ENCODE measurements at places on chromosomes 2 and 18.
A peak's percentile ranks its signal among the peaks of the same experiment; 100 is the strongest.

- DNase-seq, result peak; percentile 69
- H3K27me3 ChIP-seq, result no peaks in the 10 kb centered on the region
- no peaks in the 10 kb centered on the region for H3K36me3 ChIP-seq
- H3K27ac ChIP-seq, result peak overlapping the region; percentile 64
- H3K4me1 ChIP-seq, result no peaks in the 10 kb centered on the region
Observed at GRCh38 chr2:3585261-3586109, 9.4 kb upstream of the COLEC11 start.

DNA sequence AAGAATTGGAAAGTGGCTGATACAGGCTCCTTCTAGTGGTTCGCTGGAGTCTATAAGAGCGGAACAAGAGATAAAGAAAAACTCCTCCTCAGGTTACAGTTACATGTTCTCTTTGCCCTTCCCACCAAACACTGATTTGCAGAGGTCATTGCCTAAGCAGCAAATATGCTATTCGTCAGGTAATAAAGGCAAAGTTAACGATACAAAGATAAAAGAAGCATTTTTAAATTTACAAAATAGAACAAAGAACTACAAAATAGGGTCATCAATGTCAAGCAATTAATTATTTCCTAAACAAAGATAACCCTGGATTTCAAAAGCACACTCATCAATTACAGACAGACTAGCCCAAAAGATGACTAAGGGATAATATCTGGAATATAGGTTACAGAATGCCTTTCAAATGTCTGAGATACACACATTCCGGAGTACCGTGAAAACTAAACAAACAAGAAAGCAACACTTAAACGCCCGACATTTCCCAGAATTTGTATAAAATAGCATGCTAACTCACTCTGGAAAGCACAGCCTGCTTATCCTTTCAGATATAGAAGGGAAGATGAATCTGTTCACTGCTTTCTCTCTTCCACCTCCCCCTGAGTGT, 186.4 kb downstream of the MREG start:
- no peak for DNase-seq
- no peaks in the 10 kb centered on the region for H3K4me1 ChIP-seq
- H3K27me3 ChIP-seq, result no peaks in the 10 kb centered on the region
- no peak overlapping the region for H3K4me3 ChIP-seq
- H3K27ac ChIP-seq, result no peak overlapping the region

DNA sequence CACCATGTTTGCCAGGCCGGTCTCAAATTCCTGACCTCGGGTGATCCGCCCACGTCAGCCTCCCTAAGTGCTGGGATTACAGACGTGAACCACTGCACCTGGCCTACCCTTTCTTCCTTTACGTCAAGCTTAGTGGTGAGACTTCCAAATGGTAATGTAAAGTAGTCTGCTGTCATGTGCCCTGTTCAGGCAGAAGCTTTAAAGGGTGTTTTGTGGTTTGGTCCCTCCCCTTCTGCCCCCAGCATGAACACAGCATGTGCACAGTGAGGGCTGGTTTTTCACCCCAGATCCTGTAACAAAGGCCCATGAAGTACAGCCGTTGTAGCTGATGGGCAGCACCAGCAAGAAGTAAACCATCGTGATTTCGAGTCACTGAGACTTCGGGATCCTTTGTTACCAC, 2.7 kb upstream of the DTYMK start:
- H3K36me3 ChIP-seq, result no peaks in the 10 kb centered on the region
- H3K4me1 ChIP-seq, result peaks cover 9% of the 10 kb centered on the region
- DNase-seq, result no peak
- H3K27me3 ChIP-seq, result no peaks in the 10 kb centered on the region
- no peak overlapping the region for H3K27ac ChIP-seq

DNA sequence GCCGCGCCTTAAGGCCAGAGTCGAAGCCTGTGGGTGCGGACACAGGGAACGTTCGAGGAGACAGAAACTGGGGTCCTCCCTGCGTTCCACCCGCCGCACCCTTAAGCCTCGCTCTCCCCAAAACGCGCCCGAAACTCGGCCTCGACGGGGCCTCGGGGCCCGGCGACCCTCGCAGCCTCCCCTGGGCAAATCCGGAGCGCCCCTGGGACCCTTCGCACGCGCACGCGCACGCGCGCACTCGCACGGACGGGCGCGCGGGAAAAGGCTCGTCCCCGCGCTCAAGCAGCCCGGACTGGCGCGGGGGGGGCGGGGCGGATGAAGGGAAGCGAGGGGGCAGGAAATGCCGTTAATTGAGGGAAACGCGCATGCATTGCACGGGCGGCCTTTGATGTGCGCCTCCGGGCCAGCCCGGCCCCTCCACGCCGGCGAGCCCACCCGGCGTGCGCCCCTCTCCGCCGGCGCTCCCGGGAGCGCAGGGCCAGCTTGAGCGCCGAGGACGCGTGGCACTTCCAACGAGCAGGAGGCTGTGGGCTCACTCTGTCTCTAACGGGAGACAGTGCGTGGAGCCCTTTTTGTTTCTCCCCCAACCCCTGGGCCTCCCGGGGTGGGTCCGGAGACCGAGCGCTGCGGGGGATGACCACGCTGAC, 5.4 kb upstream of the SALL3 start:
- no peaks in the 10 kb centered on the region for H3K4me1 ChIP-seq
- no peak for DNase-seq
- no peak overlapping the region for H3K4me3 ChIP-seq

DNA sequence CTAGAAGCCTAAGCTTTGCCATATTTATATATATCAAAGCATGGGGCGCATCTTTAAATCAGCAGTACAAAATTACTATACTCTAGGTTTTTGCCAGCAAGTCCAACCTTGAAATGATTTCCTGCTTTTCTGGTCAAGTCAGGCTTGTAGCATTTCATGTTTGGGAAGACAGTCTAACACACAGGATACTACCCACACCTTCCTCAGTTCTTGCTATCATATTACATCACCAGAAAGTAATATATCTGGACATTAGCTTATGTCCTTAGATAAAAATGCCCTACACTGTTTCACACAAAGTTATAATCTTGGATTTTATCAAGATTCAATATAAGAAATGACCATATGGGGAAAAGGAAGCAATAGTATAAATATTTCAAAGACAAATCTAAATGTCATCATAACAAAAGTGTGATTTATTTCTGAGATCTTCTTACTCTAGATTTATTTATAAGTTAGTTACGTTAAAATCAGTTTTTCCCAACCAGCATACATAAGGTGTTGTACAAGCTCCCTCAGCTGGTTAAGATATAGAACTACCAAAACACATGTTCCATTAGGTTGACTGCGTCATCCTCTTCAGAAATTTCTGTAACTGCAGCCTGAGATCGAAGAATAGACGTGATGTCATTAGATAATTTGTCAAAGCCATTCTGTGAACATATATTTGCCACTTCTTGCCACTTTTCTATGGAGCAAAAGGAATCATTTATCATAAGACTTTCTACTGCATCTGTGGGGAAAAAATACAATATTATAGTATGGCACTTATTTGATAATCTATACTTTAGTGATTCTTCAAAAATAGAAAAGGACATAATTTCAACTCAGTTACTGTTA, 56.6 kb downstream of the CLHC1 start:
- H3K27me3 ChIP-seq, result no peaks in the 10 kb centered on the region
- H3K4me3 ChIP-seq, result no peak overlapping the region
- no peaks in the 10 kb centered on the region for H3K36me3 ChIP-seq
- peak overlapping the region; percentile 19 for H3K27ac ChIP-seq
- no peaks in the 10 kb centered on the region for H3K4me1 ChIP-seq

DNA sequence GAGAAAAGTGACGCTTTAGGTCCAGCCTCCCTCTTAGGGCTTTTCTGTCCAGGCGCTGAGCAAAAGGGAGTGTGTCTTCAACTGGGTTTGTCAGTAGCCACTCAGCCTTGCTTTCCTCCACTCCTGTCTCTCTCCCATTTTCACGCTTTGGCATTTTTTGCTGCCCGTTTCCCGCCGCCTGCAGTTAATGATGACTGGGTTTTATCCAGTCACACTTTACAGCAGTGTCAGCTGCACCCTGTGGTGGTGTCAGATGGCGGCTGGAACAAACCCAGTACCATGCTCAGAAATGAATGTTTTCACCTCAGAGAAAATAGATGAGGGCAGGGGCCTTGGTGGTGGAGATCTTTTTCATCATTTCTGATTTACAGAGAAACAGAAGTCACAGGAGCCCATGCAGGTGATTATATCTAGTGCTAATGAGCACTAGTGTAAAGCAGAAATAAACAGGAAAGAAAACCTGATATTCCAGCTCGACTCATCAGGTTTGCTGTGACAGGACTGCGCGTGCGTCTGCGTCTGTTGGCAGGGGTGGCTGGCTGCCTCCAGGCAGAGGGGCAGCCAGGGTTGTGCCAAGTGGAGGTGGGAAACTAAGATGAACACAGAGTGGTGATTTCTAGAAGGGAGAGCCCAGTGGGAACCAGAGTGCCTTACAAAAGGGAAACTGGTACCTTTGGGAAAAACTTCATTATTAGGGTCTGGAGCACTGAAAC, 139.9 kb downstream of the TANC1 start:
- H3K27me3 ChIP-seq, result no peaks in the 10 kb centered on the region
- H3K27ac ChIP-seq, result no peak overlapping the region
- no peak overlapping the region for H3K4me3 ChIP-seq
- peaks cover 10% of the 10 kb centered on the region for H3K4me1 ChIP-seq

DNA sequence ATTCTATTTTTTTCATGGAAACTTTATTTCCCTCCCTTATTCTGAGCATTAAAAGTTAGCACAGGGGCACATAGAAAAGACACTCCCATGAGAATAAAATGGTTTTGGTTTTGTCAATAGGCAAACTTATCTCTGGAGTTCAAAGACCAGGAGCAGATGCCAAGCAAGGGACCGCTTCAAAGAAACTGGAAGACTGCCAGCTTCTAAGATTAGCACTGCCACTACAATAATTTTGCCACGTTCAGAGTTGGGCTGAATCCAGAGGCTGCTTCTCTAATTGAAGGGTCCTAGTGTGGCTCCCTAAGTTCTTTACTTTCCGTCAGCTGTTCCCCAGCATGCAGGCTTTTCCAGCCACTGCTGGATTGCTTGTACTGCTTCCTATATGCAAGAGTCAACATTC, 681.0 kb upstream of the GCFC2 start:
- DNase-seq, result no peak
- H3K27me3 ChIP-seq, result no peaks in the 10 kb centered on the region
- no peaks in the 10 kb centered on the region for H3K36me3 ChIP-seq
- H3K4me3 ChIP-seq, result no peak overlapping the region

DNA sequence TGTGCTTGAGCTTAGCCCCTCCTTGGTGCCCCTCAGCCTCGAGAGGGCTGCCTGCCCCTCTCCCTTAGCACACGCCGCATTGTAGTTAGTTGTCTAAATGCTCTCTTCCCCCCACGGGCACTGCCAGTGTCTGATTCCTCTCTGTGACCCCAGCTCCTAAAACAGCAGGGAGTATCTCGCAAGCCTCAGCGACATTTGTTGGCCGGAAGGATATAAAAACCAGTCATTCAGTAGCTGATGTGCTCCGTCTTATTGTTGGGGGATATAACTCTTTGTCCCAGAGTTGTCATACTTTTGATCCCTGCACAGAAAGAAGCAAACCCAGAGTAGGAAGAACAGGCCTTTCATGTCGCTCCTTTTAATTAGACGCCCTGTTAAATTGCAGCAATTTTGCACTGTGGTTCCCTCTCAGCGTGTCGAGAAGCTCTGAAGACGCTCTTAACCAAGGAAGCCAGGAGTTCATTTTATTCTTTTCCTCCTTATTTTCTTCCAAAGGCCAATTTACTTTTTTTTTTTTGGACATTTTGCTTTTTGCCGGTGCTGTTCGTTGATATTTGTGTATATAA, 201.8 kb downstream of the KLHL29 start:
- H3K4me3 ChIP-seq, result no peak overlapping the region
- no peaks in the 10 kb centered on the region for H3K27me3 ChIP-seq
- H3K36me3 ChIP-seq, result no peaks in the 10 kb centered on the region
- H3K4me1 ChIP-seq, result no peaks in the 10 kb centered on the region
- H3K27ac ChIP-seq, result no peak overlapping the region
- DNase-seq, result no peak

GRCh38 chr2:229501051-229501794, 213.1 kb downstream of the DNER start:
- H3K27ac ChIP-seq, result no peak overlapping the region
- DNase-seq, result no peak
- no peak overlapping the region for H3K4me3 ChIP-seq
- no peaks in the 10 kb centered on the region for H3K4me1 ChIP-seq
- no peaks in the 10 kb centered on the region for H3K36me3 ChIP-seq

- H3K4me1 ChIP-seq, result peaks cover 10% of the 10 kb centered on the region
- no peak for DNase-seq
- H3K4me3 ChIP-seq, result no peak overlapping the region
- H3K36me3 ChIP-seq, result no peaks in the 10 kb centered on the region
- H3K27me3 ChIP-seq, result no peaks in the 10 kb centered on the region
Observed at GRCh38 chr2:37753758-37754157, 82.3 kb upstream of the CDC42EP3 start.

DNA sequence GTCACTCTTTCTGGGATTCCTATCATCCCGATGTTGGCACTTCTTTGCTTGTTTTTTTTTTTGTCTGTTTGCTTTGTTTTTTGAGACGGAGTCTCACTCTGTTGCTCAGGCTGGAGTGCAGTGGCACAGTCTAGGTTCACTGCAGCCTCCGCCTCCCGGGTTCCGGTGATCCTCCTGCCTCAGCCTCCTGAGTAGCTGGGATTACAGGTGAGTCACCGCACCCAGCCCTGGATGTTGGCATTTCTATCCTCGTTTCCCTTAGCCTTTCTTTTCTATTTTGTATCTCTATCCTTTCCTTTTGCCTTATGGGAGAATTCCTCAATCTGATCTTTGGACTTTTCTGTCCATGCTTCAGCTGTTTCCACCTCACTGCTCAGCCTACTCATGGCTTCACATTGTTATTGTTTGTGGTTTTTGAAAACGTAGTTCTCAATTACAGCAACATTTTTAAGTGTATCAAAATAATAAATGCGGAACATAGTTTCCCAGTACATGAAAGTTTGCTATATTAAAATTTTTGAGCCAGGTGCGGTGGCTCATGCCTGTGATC, 62.1 kb upstream of the ZNF516 start:
- no peak overlapping the region for H3K4me3 ChIP-seq
- no peaks in the 10 kb centered on the region for H3K27me3 ChIP-seq
- no peak overlapping the region for H3K27ac ChIP-seq

DNA sequence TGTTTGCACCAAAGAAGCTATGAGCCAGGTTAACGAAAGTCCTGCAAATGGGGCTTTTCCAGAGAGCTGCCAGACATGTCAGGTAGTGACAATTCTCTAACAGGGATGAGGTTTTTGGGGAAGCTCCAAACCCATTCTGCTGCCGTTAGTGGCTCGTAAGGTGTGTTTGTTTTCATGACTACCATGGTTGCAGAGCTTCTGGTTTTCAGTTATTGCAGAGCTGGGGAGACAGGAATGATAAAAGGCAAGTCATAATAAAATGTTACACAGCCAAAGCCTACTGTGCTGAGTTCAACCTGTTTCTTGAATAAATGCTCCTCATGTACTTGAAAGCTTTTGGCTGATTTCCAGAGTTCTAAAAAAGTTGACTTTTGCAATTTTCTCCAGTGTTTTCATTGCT, 209.2 kb upstream of the STK17B start:
- no peaks in the 10 kb centered on the region for H3K36me3 ChIP-seq
- DNase-seq, result no peak

- H3K27ac ChIP-seq, result no peak overlapping the region
- no peaks in the 10 kb centered on the region for H3K36me3 ChIP-seq
- no peaks in the 10 kb centered on the region for H3K27me3 ChIP-seq
- peak; percentile 59 for DNase-seq
Observed at GRCh38 chr2:120863146-120863545, 127.5 kb downstream of the GLI2 start.
